Psoas muscle (tissue), 8 donors: ENCODE measurements at places on chromosomes 6 and 20. TPM values are rescaled to one million over a fixed set of nuclear protein-coding genes. Genes with fewer than 3 reads are reported as not detected.

GRCh38 chr20:37276494-37277252 lies 12.8 kb upstream of the MANBAL start:
- no peaks in the 10 kb centered on the region for H3K27me3 ChIP-seq
- H3K4me3 ChIP-seq, result no peak overlapping the region
- H3K4me1 ChIP-seq, result peaks cover 10% of the 10 kb centered on the region
- no peaks in the 10 kb centered on the region for H3K36me3 ChIP-seq
- H3K27ac ChIP-seq, result peak overlapping the region; percentile 56

GRCh38 chr6:138865480-138866109 lies 69.7 kb downstream of the ECT2L start:
- H3K4me3 ChIP-seq, result no peak overlapping the region
- H3K27me3 ChIP-seq, result no peaks in the 10 kb centered on the region
- no peaks in the 10 kb centered on the region for H3K4me1 ChIP-seq
- no peaks in the 10 kb centered on the region for H3K36me3 ChIP-seq

DNA sequence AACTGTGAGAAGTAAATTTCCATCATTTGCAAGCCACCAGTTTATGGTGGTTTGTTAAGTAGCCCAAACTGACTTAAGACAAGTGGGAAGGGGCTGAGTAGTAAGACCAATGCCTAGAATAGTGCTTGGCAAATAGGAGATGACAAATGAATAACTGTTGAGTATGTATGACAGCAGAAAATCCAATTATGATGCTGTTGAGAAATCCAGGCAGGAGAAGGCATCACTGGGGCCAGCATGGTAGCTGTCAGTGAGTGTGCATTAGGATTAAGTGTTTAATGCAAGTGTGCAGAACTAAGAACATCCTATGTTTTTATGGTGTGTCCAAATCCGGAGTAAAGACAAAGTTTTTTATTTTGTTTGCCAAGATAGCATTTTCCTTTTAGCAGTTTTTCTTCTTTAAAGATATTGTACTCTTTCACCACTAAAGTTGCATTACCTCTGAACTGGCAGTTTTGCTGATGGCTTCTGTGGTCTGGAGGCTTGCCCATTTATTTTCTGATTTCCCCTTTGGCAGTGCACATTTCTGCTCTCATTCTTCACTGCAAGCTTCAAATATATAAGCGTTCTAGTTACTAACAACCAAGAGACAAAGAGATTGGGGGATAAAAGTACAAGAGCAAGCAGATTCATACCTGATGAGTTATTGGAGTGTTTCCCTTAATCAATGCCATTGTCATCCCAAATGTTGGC lies 289.7 kb downstream of the KCNQ5 start:
- H3K4me1 ChIP-seq, result peaks cover 24% of the 10 kb centered on the region
- no peak overlapping the region for H3K4me3 ChIP-seq
- DNase-seq, result no peak
- H3K27me3 ChIP-seq, result no peaks in the 10 kb centered on the region
- no peak overlapping the region for H3K27ac ChIP-seq
- no peaks in the 10 kb centered on the region for H3K36me3 ChIP-seq

GRCh38 chr20:58362970-58363369 lies 26.1 kb upstream of the VAPB start:
- DNase-seq, result no peak
- no peaks in the 10 kb centered on the region for H3K36me3 ChIP-seq
- H3K4me3 ChIP-seq, result no peak overlapping the region
- H3K27me3 ChIP-seq, result no peaks in the 10 kb centered on the region
- H3K27ac ChIP-seq, result no peak overlapping the region

DNA sequence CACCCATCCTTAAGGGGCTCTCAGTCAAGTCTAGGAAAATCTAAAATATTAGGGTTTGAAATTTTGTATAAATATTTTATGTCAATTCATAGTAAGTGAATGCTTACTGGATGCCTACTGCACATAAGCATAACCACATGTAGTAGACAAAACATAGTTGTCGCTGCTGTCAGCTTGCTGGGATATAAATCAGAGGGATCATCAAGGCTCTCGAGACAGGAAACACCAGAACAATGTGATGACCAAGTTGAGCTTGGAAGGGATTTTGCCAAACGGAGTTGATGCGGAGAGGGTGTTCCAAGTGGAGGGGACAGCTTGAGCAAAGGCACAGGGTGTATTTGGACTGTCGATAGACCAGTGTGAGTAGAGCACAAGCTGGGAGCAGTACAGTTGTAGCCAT lies 105.8 kb upstream of the SUPT3H start:
- no peak for DNase-seq
- H3K4me3 ChIP-seq, result no peak overlapping the region
- H3K4me1 ChIP-seq, result peaks cover 46% of the 10 kb centered on the region
- H3K27ac ChIP-seq, result peak overlapping the region; percentile 64
- no peaks in the 10 kb centered on the region for H3K27me3 ChIP-seq

DNA sequence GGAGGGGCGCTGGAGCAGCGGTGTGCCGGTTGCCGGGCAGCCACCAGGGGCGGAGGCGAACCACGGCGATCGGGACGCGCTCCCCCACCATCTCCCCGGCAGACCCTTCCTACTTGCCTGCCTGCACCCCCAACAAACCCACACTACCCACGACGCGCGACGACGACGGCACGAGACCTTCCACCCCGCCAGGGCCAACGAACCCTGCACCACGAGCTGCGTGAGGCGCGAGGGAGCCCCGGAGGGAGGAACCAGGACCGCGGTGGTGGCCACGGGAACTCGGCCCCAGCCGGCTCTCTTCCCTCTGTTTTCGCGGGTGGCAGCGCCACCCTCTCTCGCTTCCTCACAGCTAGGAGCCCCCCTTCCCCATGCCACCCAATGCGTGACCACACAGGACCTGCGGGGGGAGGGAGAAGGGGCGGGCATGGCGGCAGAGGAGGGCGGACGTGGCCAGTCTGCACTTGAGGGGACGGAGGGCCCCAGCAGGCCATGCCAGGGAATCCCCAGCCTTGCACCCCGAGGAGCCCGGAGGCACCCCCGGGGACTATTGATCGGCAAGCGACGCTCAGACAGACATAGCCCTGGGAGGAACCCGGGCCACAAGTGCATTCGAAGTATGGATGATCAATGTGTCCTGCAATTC lies 1516.4 kb upstream of the DEFB115 start:
- H3K36me3 ChIP-seq, result no peaks in the 10 kb centered on the region
- H3K27me3 ChIP-seq, result no peaks in the 10 kb centered on the region
- DNase-seq, result peak; percentile 37
- H3K4me3 ChIP-seq, result no peak overlapping the region
- no peaks in the 10 kb centered on the region for H3K4me1 ChIP-seq
- H3K27ac ChIP-seq, result no peak overlapping the region

DNA sequence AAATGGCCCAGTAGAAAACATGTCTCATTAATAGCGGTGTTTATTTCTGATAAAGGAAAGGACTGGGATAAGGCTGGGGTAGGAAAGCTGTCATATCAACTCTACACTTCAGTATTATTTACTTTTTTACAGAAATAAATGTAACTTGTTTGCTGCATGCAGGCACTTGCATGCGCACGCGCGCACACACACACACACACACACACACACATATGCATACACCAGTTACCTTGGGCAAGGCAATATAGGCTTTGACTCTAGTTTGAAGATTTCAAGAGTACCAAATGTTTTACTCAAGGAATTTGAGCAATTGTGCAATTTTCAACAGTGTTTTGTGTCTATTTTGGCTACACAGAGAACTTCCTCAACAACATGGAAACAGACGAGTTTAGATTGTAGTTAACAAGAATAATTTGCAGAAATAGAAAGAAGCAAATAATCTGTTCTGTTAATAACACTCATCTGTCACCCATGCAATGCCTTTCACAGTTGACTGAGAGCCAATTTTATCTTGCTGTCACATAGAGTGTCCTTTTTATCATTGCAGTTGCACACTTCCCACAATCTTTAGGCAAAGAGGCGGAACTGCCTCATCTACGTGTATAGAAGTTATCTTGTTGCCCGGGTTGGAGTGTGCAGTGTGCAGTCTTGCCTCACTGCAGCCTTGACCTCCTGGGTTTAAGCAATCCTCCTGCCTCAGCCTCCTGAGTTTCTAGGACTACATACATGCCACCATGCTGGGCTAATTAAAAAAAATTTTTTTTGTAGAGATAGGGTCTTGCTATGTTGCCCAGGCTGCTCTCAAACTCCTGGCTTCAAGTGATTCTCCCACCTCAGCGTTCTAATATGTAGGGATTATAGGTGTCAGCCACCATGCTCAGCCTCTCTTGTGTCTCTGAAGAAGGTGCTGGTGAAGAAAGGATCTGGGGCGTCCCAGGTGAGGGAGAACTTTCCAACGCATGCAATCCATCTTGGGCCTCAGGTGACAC lies 74.8 kb upstream of the SHLD1 start:
- no peak for DNase-seq
- H3K27ac ChIP-seq, result no peak overlapping the region
- H3K4me1 ChIP-seq, result no peaks in the 10 kb centered on the region
- H3K27me3 ChIP-seq, result no peaks in the 10 kb centered on the region
- no peak overlapping the region for H3K4me3 ChIP-seq

GRCh38 chr6:120584111-120584760 lies 750.0 kb downstream of the TBC1D32 start:
- no peaks in the 10 kb centered on the region for H3K4me1 ChIP-seq
- H3K4me3 ChIP-seq, result no peak overlapping the region
- H3K27ac ChIP-seq, result no peak overlapping the region
- no peaks in the 10 kb centered on the region for H3K27me3 ChIP-seq

The LHFPL5 gene
- 0.34 TPM for total RNA-seq

DNA sequence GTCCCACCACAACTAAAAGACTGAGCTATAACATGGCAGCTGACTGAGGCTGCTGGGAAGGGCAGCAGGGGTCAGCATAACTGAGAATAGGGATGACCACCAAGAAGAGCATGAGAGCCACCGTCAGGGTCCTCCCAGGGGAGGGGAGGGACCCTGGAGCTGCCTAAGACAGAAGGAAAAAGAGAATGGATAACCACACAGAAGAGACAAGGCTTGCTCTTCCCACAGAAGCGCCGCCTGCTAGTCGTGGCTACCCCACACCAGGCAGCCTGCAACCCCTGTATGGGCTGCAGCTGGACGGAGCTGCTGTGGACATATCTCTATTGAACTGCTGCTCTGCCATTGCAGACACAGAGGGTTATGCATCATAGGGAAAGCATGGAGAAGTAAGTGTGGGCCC lies 132.0 kb upstream of the CHD6 start:
- H3K36me3 ChIP-seq, result no peaks in the 10 kb centered on the region
- peaks cover 3% of the 10 kb centered on the region for H3K27me3 ChIP-seq
- H3K4me3 ChIP-seq, result no peak overlapping the region

DNA sequence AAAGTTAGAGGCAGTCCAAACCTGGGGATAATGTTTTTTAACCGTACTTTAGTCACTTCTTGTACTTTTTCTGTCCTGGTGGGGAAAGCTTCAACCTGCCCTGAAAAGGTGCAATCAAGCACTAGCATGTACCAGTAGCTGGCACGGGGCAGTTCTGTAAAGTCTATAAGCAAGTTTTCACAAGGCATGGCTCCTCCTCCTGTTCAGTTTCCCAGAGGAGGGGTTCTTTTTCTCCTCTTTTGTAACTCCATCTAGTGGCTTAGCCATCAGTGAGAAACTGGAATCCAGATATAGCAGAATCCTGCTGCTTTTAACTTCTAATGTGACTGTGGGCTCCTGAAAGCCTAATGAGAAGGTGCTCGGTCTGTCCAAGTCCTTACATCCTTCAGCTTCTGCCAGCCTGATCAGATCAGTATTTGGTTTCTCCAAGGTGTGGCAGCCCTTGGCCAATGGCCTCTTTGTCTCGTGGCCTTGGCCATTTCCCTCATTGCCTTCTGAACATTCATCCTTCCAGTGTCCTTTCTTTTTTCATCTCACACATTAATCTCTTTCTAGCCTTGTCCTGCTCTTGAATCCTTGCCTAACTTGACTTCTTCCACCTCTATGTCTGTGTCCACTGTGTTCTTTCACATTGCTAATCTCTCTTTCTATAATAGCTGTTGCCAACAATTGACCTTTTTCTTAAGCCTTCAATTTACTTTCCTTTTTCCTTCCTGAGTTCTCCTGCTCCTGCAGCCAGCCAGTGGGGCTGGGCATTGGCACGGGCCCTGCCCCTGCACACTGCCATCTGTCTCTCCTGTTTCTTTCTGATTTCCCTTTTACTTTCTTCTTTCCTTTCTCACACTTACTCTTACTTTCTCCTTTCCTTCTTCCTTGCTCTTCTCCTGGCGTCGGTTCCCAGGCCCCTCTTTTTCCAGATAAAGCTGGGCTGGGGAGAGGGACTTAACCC lies 222.0 kb upstream of the SYNCRIP start:
- no peak overlapping the region for H3K27ac ChIP-seq
- H3K4me3 ChIP-seq, result peak overlapping the region; percentile 55
- DNase-seq, result no peak
- no peaks in the 10 kb centered on the region for H3K36me3 ChIP-seq
- H3K27me3 ChIP-seq, result no peaks in the 10 kb centered on the region

DNA sequence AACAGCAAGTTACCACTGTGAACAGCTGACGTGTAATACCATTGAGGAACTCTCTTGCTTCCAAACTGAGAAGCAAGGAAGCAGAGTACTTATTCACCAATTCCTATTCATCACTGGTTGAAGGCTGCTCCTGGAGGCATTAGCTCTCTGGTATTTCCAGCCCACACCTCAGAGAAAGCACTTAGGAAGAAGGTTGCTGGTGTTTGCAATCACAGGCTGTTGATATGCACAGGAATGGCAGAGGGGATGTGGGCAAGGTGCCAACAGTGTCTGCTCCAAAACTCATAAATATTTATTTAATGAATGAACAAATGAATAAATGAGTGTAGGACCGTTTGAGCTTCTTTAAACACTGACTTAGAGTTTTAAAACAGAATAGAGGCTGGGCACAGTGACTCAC lies 6.9 kb upstream of the RRBP1 start:
- H3K36me3 ChIP-seq, result no peaks in the 10 kb centered on the region
- H3K27ac ChIP-seq, result no peak overlapping the region
- peaks cover 4% of the 10 kb centered on the region for H3K27me3 ChIP-seq
- no peak overlapping the region for H3K4me3 ChIP-seq
- H3K4me1 ChIP-seq, result no peaks in the 10 kb centered on the region

DNA sequence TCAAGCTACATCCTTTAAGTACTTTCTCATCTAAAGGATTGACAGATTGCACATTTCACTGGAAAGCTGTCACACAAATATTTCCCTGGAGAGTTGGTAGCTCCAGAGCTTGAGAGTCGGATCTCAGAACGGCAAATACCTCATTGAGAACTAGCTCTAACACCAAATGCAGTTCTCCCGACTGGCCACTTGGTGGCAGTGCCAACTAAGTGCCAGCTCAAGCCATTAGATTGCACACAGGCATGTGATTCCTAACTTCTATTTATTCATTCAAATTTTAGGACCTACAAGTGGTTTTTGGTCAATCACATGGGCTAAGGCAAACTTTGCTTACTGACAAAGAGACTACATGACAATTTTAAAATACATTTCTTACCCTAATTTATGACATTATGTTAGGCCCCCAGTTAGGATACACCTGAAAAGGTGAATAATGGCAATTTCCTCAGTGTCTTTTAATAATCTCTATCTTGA lies 7.9 kb upstream of the MCHR2 start:
- no peak overlapping the region for H3K27ac ChIP-seq
- H3K4me1 ChIP-seq, result no peaks in the 10 kb centered on the region
- H3K36me3 ChIP-seq, result no peaks in the 10 kb centered on the region
- no peaks in the 10 kb centered on the region for H3K27me3 ChIP-seq
- DNase-seq, result peak; percentile 66

- H3K27me3 ChIP-seq, result no peaks in the 10 kb centered on the region
- no peak overlapping the region for H3K4me3 ChIP-seq
- H3K4me1 ChIP-seq, result no peaks in the 10 kb centered on the region
- no peaks in the 10 kb centered on the region for H3K36me3 ChIP-seq
These were observed 7.7 kb downstream of the PROCR start for GRCh38 chr20:35179292-35180212.

The PAX1 gene
- total RNA-seq, result 0.30 TPM

The SLC13A3 gene
- 0.38 TPM for total RNA-seq

GRCh38 chr20:60095456-60095855 lies 137.2 kb downstream of the CDH26 start:
- no peaks in the 10 kb centered on the region for H3K36me3 ChIP-seq
- no peak for DNase-seq
- H3K27ac ChIP-seq, result no peak overlapping the region
- no peaks in the 10 kb centered on the region for H3K4me1 ChIP-seq
